ENCODE measurements at places on chromosomes 4 and X. TPM values are rescaled to one million over a fixed set of nuclear protein-coding genes. Genes with fewer than 3 reads are reported as not detected.
A peak's percentile ranks its signal among the peaks of the same experiment; 100 is the strongest.

The PLP1 gene
- polyA plus RNA-seq = 0.53 TPM

DNA sequence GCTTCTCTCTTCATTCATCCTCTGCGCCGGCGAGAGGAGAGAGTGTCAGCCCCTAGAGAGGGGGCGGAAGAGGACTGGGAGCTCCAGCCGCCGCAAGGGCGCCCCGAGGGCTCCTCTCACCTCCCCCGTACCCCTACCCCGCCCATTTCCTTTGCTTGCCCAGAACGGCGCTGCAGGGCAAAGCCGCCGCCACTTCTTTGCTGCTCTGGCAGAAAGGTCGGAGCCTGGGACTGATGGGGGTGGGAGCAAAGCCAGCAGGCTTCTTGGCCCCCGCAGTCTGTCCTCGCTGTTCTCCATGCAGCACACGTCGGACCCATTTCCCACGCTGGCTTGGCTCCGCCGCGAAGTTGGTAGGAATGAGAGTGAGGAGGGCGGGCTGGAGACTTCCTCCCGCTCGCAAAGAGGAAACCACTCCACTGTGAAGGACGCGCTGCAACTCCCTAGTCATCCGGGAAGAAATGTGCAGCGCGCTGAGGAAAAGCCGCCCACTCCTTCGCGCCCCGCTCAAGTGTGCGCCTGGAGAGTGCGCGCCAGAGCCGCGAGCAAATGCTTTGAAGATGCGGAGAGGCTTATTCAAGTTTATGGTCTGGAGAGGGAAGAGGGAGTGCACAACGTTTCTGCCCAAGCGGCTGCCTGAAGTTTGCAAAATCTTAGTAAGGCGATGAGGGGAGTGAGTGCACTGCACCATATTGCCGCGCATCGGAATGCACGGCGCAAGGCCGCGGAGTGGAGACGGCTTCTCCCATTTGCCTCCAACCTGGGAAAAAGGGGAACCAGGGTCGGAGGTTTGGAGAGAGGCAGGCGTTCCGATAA lies 2.8 kb upstream of the PCDH7 start:
- peaks cover 28% of the 10 kb centered on the region for H3K27me3 ChIP-seq

- H3K4me3 ChIP-seq = no peak overlapping the region
- H3K36me3 ChIP-seq = no peaks in the 10 kb centered on the region
- H3K4me1 ChIP-seq = no peaks in the 10 kb centered on the region
- H3K27ac ChIP-seq = no peak overlapping the region
These were observed 1206.1 kb downstream of the ARAP2 start for GRCh38 chr4:35038079-35038805.

DNA sequence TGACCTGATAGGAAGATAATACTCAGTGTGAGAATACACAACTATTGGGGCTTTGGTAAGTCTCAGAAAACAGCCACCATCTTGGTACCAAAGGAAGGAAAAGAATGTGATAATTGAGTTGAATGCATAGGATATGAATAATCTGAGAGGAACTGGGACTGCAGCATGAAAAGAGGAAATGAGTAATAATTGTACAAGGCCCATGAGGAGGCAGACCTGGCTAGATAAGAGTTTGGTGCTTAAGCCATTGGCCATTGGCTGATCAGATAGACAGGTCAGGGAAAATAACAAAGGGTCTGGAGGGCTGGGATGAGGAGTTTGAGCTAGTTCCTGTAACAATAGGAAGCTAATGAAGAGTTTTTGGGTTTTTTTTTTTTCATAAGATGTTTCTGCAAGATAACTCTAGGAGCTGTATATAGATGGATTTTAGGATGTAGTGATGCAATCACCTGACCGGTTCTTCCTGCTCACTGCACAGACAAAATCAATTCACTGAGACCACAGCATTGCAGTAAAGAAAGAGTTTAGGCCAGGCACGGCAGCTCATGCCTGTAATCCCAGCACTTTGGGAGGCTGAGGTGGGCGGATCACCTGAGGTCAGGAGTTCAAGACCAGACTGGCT lies 5.3 kb upstream of the TRMT2B start:
- DNase-seq = peak; percentile 64
- H3K36me3 ChIP-seq = no peaks in the 10 kb centered on the region
- no peaks in the 10 kb centered on the region for H3K27me3 ChIP-seq
- H3K4me1 ChIP-seq = peaks cover 17% of the 10 kb centered on the region

DNA sequence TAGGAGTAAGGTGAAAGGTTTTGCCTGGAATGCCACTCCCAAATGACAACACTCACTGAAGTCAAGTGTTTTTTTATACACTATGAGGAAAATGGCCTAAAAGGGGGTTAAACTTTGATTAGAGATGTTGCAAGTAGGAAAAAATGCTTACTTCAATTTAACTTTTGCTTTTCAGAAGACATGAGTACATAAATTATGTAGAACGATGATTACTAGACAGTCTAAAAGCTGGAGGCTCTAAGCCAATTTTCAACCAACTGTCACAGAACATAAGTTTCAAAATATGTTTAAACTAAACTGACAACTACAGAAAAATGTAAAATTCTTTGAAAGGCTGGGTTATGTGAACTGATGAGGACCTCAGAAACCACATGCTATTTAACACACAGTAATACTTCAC lies 83.4 kb downstream of the SHISA3 start:
- H3K36me3 ChIP-seq = no peaks in the 10 kb centered on the region
- peaks cover 7% of the 10 kb centered on the region for H3K4me1 ChIP-seq
- H3K4me3 ChIP-seq = no peak overlapping the region
- no peak overlapping the region for H3K27ac ChIP-seq
- DNase-seq = no peak
- no peaks in the 10 kb centered on the region for H3K27me3 ChIP-seq

DNA sequence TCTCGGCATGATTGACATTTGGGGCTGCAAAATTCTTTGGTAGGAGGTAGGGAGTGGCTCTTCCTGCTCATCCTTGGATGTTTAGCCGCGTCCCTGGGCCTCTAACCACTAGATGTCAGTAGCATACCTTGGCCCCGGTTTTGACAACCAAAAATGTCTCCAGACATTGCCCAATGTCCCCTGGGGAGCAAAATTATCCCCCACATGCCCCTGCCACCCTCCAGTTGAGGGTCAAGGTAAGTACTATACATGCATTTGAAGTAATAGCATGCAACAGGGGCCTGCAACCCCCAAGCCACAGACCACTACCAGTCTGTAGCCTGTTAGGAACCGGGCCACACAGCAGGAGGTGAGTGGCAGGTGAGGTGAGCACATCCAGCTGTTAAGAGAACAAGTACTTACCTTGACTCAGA lies 17.6 kb upstream of the KIAA1210 start:
- H3K4me1 ChIP-seq = no peaks in the 10 kb centered on the region
- H3K27me3 ChIP-seq = no peaks in the 10 kb centered on the region
- H3K4me3 ChIP-seq = no peak overlapping the region
- H3K27ac ChIP-seq = no peak overlapping the region
- DNase-seq = peak; percentile 58

- no peak overlapping the region for H3K27ac ChIP-seq
- H3K4me1 ChIP-seq = no peaks in the 10 kb centered on the region
- DNase-seq = no peak
These were observed 122.1 kb downstream of the ANKRD50 start for GRCh38 chr4:124590480-124590879.

The OPRPN gene
- not detected for polyA plus RNA-seq

DNA sequence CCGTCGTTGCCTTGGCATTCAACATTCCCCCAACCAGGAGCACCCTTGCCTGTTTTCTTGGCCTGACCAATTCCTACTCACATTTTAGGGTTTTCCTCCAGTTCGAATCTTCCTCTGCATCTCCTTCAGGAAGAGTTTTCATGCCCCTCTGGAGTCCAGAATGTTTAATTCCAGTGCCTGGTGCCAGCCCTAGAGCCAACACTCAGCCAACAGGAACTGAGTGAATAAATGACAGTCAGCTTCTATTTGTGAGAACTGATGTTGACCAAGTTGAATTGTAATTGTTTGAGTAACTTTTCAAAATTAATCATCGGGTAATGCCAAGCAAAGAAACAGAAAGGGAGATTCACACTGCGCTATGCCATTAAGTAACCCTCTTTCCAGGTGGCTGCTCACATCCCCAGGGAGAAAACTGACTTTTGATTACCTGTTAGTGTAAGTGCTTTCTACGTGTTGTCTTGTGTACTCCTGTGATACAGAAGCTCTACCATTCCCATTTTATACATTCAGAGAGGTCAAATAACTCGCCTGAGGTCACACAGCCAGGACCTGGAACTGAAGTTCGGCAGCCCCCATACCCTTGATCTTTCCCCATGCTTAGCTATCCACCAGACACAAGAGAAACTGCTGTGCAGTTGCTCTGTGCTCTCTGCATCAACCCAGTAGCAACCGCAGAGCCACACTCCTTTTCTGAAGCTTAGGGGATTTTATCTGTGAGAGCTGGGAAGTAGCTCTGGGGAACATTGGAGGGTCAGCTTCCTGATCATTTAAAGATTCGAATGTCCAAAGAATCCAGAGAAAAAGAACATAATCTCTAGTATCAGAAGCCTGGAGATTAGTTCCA lies 19.0 kb upstream of the SLC2A9 start:
- no peak for DNase-seq
- 0 out of 2 replicates have a peak, but pooled peaks cover 3% of the 10 kb centered on the region for H3K27me3 ChIP-seq
- H3K27ac ChIP-seq = no peak overlapping the region

The SMR3B gene
- not detected for polyA plus RNA-seq

- H3K36me3 ChIP-seq = no peaks in the 10 kb centered on the region
- peaks cover 19% of the 10 kb centered on the region for H3K4me1 ChIP-seq
- no peaks in the 10 kb centered on the region for H3K27me3 ChIP-seq
- H3K4me3 ChIP-seq = no peak overlapping the region
These were observed 14.5 kb downstream of the HMGB2 start for GRCh38 chr4:173319696-173320095.

- H3K27me3 ChIP-seq = no peaks in the 10 kb centered on the region
- H3K4me1 ChIP-seq = peaks cover 24% of the 10 kb centered on the region
- H3K4me3 ChIP-seq = no peak overlapping the region
These were observed 175.7 kb upstream of the TBC1D9 start for GRCh38 chr4:140931911-140932310.

DNA sequence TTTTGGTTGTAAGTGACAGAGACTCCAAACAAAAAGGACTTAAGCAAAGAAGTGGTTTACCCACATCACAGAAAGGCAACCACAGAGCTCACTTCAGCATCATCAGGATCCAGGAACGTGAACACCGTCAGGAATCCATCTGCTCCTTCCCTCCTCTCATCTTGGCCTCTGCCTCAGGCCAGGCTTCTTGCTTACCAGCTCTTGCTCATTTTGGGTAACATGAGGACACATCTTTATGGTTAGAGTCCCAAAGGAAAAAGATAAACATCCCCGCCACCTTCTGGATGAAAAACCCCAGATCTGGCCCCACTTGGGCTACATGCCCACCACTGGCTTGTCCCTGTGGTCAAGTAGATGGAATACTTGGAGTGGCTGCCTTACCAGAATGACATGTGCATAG lies 176.8 kb upstream of the RPL34 start:
- H3K4me1 ChIP-seq = no peaks in the 10 kb centered on the region
- H3K27ac ChIP-seq = no peak overlapping the region
- no peak overlapping the region for H3K4me3 ChIP-seq
- no peak for DNase-seq
- no peaks in the 10 kb centered on the region for H3K36me3 ChIP-seq

DNA sequence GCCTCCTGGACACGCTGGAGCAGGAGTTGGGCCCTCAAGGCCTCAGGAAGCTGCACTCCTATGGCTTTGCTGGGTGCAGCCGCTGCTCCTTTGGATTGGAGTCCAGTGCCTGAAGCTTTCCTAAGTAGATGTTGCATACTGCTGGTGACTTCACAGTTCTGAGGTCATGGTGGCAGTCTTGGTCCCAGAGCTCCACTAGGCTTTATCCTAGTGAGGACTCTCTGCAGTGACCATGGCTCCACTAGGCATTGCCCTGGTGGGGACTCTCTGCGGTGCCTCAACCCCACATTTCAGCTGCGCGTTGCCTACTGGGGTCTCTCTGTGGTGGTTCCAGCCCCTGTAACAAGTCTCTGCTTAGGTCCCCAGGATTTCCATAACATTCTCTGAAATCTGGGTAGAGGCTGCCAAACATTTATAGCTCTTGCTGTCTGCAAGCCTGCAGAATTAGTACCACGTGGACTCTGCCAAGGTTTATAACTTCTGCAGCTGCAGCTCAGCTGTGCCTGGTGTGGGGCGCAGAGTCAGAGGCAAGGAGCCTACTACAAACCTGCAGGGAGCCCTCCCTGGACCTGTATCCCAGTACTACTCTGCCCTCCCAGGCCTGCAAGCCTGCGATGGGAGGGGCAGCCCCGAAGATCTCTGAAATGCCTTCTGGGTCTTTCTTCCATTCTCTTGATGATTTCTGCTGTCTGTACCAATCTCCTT lies 46.0 kb upstream of the NFKB1 start:
- H3K27me3 ChIP-seq = no peaks in the 10 kb centered on the region
- H3K4me3 ChIP-seq = no peak overlapping the region
- DNase-seq = no peak
- no peaks in the 10 kb centered on the region for H3K4me1 ChIP-seq
- no peaks in the 10 kb centered on the region for H3K36me3 ChIP-seq

DNA sequence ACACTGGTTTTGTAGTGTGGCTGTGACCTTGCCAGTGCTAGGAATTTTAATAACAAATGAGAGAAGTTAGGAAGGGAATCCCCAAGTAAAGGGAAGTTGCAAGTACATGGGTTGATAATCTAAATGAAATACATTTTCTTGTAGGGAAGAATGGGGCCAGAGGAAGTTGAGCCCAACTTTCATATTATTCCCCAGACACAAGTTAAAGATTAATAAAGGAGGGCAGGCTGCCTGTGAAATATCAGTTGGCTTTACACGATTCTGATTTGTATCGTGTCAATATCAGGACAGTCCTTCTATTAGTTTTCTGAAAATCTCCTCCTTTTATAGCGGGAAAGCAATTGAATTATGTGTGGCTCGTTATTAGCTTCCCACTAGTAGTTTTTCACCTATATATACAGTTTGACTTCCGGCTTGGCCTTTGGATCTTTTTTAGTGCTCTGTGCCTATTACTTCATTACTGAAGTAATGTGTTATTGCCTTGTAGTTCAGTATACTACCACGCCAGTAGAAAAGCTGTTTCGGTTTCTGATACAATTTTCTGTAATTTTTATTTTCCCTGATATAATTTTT lies 1.7 kb downstream of the PDLIM5 start:
- peak; percentile 51 for DNase-seq
- peaks cover 20% of the 10 kb centered on the region for H3K36me3 ChIP-seq

DNA sequence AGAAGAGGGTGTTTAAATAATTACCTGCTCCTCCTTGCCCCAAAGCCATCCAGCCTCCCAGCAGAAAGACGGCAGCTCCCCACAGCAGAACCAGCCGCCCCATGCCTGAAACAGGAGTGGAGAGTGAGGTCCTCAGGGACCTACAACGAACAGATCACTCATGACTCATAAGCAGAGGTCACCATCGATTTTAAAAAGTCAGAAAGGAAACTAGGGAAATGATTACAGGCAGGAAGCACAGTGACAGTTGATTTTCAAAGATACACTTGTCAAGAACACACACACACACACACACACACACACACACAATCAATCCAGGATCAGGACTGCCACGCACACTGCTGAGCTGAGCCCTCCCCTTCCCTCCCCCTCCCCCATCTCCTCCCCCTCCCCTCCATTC lies at the start of gene CRLF2:
Gene CRLF2 (minus strand): TSS at position 118 of the 400 bp plus-strand sequence. CDS start 15 bp downstream, at position 103.
- peak; percentile 9 for DNase-seq
- H3K4me1 ChIP-seq = no peaks in the 10 kb centered on the region
- no peak within 1 kb of the TSS for H3K27ac ChIP-seq
- H3K4me3 ChIP-seq = no peak within 1 kb of the TSS
